ENCODE measurements at places on chromosomes 16 and 17. TPM values are rescaled to one million over a fixed set of nuclear protein-coding genes. Genes with fewer than 3 reads are reported as not detected.

The NXN gene
- total RNA-seq = 0.14 TPM

The SSTR5 gene
- total RNA-seq = not detected

The TPSG1 gene
- total RNA-seq = 0.40 TPM

The KRT39 gene
- total RNA-seq = not detected

The CCL14 gene
- not detected for total RNA-seq

GRCh38 chr16:2038382-2039231 lies 9.0 kb downstream of the NTHL1 start:
- no peak for DNase-seq
- H3K4me1 ChIP-seq = peaks cover 10% of the 10 kb centered on the region
- no peaks in the 10 kb centered on the region for H3K27me3 ChIP-seq
- H3K36me3 ChIP-seq = peaks cover 2% of the 10 kb centered on the region
- H3K27ac ChIP-seq = no peak overlapping the region

GRCh38 chr17:41722231-41722630 lies 10.1 kb downstream of the GAST start:
- H3K4me1 ChIP-seq = no peaks in the 10 kb centered on the region
- H3K27ac ChIP-seq = no peak overlapping the region
- H3K27me3 ChIP-seq = peaks cover 2% of the 10 kb centered on the region

DNA sequence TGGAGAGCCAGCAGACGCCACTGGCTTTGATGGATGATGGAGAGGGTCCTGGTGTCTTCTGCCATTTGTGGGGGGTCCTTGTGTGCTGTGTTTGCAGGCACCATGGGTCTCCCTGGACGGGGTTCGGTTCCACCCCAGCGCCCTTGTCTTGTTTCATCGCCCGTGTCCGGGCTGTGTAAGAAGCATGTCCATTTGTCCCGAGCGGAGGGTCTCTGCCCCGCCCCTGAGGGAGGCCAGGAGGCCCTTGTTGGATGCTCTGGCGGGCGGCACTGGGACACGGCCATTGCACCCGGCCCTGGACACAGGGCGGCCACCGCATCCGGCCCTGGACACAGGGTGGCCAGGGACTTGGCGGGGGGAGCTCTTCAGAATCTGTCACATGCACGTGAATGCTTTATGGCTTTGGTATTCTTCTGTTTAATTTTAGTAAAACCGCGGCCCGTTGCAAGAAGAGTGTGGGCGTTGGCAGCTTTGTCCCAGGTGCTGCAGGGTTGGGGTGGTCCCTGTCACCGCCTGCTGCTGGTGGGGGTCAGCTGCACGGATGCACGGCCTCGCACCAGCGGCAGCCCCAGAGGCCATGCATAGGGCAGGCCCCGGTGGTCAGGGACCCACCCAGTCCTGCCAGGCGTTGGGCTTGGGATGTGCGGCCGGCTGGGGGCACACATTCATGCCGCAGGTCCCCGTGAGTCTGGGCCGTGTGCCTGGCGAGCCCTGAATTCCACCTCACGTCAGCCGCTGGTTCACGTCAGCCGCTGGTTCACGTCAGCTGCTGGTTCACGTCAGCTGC lies 21.0 kb upstream of the ZNF750 start:
- peaks cover 76% of the 10 kb centered on the region for H3K4me1 ChIP-seq
- DNase-seq = no peak
- H3K4me3 ChIP-seq = peak overlapping the region; percentile 23
- no peaks in the 10 kb centered on the region for H3K36me3 ChIP-seq
- H3K27me3 ChIP-seq = no peaks in the 10 kb centered on the region

DNA sequence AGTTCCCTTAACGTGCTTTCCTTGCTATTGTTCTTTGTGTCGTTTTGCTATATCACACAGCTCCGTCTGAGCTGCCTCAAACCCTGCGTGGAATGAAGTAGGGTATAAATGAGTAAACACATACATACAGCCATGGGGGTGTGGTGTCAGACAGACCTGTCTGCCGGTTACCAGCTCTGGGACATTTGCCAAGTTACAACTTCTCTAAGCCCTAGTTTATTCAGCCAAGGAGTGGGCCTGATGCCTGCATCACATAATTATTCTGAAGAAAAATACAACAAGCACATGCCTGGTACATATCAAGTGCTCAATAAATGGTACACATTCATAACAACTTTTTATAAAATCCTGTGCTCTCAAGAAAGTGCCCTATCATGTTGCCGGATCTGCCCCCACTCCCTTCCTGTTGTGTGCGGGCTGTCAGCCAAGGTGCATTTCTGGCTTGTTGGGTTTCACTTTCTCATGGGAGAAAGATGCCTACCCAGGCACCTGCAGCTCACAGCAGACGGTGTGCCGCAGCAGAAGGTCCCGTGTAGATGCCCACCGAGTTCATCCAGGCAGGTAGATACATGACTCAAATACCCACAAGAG lies 30.5 kb downstream of the SMPD3 start:
- H3K27me3 ChIP-seq = no peaks in the 10 kb centered on the region
- no peak overlapping the region for H3K4me3 ChIP-seq
- peaks cover 33% of the 10 kb centered on the region for H3K4me1 ChIP-seq
- DNase-seq = peak; percentile 90

GRCh38 chr17:78921437-78921971 lies 3.7 kb downstream of the TIMP2 start:
- peaks cover 11% of the 10 kb centered on the region for H3K27me3 ChIP-seq
- peaks cover 44% of the 10 kb centered on the region for H3K4me1 ChIP-seq
- H3K27ac ChIP-seq = no peak overlapping the region
- DNase-seq = no peak
- H3K4me3 ChIP-seq = no peak overlapping the region

GRCh38 chr16:77225182-77225581 lies 26.0 kb downstream of the SYCE1L start:
- H3K36me3 ChIP-seq = no peaks in the 10 kb centered on the region
- H3K4me1 ChIP-seq = no peaks in the 10 kb centered on the region
- no peak overlapping the region for H3K4me3 ChIP-seq

DNA sequence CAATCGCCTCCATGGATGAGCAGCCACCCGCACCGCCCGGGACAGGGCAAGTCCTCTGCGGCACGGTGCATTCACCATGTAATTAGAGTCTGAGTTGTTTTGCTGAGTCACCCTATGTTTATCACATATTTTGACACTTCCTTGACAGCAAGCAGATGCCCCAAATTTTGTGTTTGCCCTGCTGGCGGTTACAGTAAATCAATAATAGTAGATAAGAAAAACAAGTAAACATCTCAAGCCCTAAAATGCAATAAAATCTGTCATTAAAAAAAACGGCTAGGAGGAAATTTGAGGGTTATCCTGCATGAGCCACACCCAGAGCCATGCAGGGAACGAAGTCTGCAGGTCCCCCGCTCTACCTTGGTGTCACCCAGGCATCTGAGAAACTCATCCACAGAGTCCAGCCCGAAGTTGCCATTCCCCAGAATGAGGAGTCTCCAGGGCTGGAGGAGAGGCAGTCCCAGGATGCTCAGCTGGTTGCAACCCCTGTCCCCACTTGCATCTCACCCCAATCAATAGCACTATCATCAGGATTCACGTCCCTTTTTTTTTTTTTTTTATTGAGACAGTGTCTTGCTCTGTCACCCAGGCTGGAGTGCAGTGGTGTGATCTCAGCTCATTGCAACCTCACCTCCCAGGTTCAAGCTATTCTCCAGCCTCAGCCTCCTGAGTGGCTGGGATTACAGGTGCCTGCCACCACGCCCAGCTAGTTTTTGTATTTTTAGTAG lies 16.5 kb upstream of the ST6GALNAC1 start:
- H3K36me3 ChIP-seq = no peaks in the 10 kb centered on the region
- no peak overlapping the region for H3K27ac ChIP-seq
- H3K4me1 ChIP-seq = peaks cover 23% of the 10 kb centered on the region
- peak; percentile 57 for DNase-seq

- H3K27ac ChIP-seq = no peak overlapping the region
- no peak for DNase-seq
- H3K36me3 ChIP-seq = no peaks in the 10 kb centered on the region
- H3K27me3 ChIP-seq = no peaks in the 10 kb centered on the region
- peaks cover 23% of the 10 kb centered on the region for H3K4me1 ChIP-seq
- no peak overlapping the region for H3K4me3 ChIP-seq
Measured at GRCh38 chr16:85856585-85856984, 42.4 kb upstream of the IRF8 start.

- no peaks in the 10 kb centered on the region for H3K36me3 ChIP-seq
- H3K27ac ChIP-seq = no peak overlapping the region
- H3K4me3 ChIP-seq = no peak overlapping the region
- H3K27me3 ChIP-seq = peaks cover 18% of the 10 kb centered on the region
- no peak for DNase-seq
Measured at GRCh38 chr17:15262291-15263205, 2.6 kb downstream of the PMP22 start.

DNA sequence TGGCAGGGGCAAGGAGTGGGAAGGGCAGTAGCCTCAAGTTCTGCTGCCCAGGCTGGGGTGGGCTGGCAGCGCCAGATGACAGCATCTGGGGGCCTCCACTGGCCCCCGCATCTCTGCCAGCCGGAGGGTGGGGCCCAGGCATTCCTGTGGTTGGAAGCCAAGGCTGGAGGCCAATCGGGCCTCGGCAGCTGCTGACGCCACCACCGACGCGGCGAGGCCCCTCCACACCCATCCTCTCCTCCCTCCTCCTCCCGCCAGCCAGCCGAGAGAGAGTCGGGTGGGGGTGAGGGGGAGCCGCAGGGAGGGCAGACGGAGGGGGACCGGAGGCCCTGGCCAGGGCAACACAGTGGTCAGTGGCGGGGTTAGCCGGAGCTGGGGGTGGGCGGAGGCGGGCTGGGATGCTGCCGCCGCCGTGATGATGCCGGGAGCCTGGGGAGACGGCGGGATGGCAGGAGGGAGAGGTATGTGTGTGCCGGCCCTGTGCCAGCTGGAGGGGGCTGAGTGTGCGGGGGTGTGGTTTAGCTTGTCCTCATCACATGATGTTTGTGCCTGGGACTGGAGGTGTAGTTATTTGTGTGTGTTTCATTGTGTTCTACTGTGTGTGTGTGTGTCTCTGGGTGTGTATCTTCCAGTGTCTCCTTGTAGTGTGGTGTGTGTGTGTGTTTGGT lies 36.6 kb downstream of the ARHGAP23 start:
- H3K4me1 ChIP-seq = no peaks in the 10 kb centered on the region
- H3K27me3 ChIP-seq = no peaks in the 10 kb centered on the region
- H3K4me3 ChIP-seq = no peak overlapping the region
- H3K36me3 ChIP-seq = no peaks in the 10 kb centered on the region
- DNase-seq = no peak

DNA sequence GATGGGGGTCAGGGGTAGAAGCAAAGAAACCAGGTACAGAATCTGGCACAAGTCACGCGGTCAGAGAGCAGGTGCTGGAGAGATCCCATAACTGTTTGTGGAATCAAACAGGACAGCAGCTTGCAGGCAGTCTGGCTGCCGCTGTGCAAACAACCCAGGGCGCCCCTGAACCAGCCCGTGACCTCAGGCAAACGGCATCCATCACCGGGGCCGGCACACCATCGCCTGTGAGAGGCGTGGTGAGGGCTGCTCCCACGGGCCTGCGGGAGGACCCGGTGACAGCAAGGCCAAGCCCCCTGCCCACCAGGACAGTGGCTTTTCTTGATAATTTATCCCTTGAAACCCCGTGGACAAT lies 47.9 kb downstream of the CBFA2T3 start:
- H3K36me3 ChIP-seq = no peaks in the 10 kb centered on the region
- DNase-seq = no peak
- H3K4me1 ChIP-seq = peaks cover 4% of the 10 kb centered on the region
- H3K4me3 ChIP-seq = no peak overlapping the region

GRCh38 chr17:47837401-47838039 lies 3.6 kb downstream of the SCRN2 start:
- DNase-seq = no peak
- H3K27ac ChIP-seq = no peak overlapping the region
- no peak overlapping the region for H3K4me3 ChIP-seq
- H3K36me3 ChIP-seq = peaks cover 6% of the 10 kb centered on the region
- peaks cover 18% of the 10 kb centered on the region for H3K4me1 ChIP-seq
- no peaks in the 10 kb centered on the region for H3K27me3 ChIP-seq

- peaks cover 49% of the 10 kb centered on the region for H3K36me3 ChIP-seq
- DNase-seq = no peak
- H3K4me1 ChIP-seq = no peaks in the 10 kb centered on the region
- no peak overlapping the region for H3K4me3 ChIP-seq
Measured at GRCh38 chr16:15873301-15873700, 15.1 kb downstream of the CEP20 start.

All from natural killer cell (primary cell).